ENCODE measurements at places on chromosomes 7 and 10.

DNA sequence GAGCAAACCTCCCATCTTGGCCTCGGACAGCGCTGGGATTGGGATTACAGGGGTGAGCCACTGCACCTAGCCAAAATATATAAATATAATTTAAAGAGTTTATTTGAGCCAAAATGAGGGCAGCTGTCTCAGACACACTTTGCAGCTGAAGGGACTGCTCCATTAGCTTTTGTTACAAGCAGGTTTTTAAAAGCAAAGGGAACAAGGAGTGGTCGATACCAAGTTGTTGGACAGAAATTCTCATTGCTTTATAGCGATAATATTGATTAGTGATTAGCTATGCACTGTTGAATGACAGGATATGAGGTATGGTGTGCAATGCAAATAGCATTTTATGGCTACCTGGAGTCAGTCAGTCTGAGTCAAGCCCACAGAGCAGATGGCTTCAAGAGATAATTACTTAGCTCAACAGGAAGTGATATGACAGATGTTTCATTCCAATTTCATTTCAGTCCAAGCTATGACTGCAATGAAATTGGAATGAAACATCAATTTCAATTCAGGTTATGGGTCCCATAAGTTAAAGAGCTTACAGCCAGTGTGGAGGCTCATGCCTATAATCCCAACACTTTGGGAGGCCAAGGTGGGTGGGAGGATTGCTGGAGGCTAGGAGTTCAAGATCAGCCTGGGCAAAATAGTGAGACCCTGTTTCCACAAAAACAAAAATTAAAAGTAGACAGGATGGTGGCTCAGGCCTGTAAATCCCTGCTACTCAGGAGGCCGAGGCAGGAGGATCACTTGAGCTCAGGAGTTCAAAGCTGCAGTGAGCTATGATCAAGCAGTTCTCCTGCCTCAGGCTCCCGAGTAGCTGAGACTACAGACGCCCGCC, 23.1 kb downstream of the TYW1 start:
- no peak for DNase-seq

GRCh38 chr7:149085866-149086265, 4.7 kb downstream of the ZNF786 start:
- no peak for DNase-seq

DNA sequence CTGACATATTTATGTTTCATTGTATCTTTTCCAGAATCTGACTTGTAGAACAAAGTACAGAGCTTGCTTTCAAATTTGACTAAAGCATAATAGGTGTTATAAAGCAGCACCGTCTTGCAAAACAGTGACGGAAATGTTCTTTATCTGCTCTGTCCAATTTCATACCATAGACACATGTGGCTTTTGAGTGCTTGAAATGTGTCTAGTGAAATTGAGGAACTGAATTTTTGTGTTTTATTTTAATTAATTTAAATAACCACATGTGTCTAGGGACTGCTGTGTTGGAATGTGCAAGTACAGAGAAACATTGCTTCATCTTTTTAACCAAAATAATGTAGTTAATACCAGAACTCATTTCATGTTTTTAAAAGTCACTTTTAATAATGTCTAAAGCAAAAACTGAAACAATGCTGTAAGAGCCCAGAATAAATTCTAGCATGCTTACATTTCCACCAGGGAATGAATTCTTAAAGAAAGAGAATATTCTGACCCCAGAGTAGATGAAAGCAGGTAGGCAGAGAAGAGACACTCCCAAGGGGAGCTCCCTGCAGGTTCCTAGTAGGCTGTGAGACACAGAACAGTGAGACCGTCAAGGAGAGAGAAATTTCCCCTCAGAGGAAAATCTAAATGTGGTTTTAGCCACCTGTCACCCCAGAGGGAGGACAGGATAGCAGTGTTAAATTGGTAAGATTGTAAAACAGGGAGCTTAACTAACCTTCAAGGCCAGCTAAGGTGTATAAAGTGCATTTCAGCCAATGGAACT, 175.3 kb upstream of the KMT2E start:
- DNase-seq: no peak

DNA sequence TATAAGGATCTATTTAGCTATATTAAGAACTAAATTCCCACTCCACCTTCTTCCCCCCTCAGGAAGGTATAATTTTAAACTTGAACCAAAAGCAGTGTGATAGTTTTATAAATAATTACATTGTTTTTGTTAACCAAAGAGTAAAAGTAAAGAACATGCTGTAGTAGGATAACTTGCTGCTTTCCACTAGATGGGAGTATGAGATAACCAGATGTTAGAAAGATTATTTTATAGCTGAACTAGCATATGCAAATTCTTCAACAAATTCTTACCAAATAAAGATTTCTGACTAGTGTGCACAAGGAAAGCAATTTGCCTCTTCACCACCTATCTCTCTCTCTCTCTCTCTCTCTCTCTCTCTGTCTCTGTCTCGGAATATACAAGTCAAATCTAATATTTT, 31.8 kb downstream of the TES start:
- no peak for DNase-seq

Data from occipital lobe (tissue), 3 donors.